ENCODE measurements at places on chromosomes 2 and 18.

GRCh38 chr2:36404754-36405153, 49.2 kb downstream of the CRIM1 start:
- H3K4me1 ChIP-seq: no peaks in the 10 kb centered on the region
- H3K36me3 ChIP-seq: no peaks in the 10 kb centered on the region
- no peak overlapping the region for H3K27ac ChIP-seq
- no peak overlapping the region for H3K4me3 ChIP-seq
- DNase-seq: no peak

GRCh38 chr2:175330195-175330594, 148.7 kb upstream of the ATP5MC3 start:
- H3K36me3 ChIP-seq: peaks cover under 1% of the 10 kb centered on the region
- H3K27me3 ChIP-seq: no peaks in the 10 kb centered on the region
- H3K4me1 ChIP-seq: no peaks in the 10 kb centered on the region
- no peak overlapping the region for H3K27ac ChIP-seq
- no peak overlapping the region for H3K4me3 ChIP-seq

DNA sequence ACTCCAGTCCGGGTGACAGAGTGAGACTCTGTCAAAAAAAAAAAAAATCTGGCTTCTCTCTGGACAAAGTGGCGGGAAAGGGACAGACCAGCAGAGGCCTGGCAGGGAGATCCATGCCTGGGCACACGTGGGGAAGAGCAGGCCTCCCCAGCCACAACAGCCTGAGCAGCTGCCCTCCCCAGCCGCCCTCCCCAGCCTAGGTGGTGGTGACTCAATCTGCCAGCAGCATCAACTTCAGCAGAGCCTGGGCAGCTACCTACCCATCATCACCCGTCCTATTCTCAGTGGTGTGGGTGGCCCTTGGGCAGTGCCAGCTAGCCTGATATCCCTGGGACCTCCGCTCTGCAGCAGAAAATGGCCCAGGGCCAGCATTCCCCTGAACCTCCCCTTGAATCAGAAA, 612.4 kb downstream of the FBXO15 start:
- no peaks in the 10 kb centered on the region for H3K4me1 ChIP-seq
- H3K27me3 ChIP-seq: no peaks in the 10 kb centered on the region
- DNase-seq: no peak
- no peak overlapping the region for H3K27ac ChIP-seq
- H3K36me3 ChIP-seq: no peaks in the 10 kb centered on the region

- no peak for DNase-seq
- no peaks in the 10 kb centered on the region for H3K4me1 ChIP-seq
- no peaks in the 10 kb centered on the region for H3K36me3 ChIP-seq
- H3K4me3 ChIP-seq: no peak overlapping the region
- H3K27ac ChIP-seq: no peak overlapping the region
Measured at GRCh38 chr2:1791685-1792435, 47.5 kb upstream of the PXDN start.

DNA sequence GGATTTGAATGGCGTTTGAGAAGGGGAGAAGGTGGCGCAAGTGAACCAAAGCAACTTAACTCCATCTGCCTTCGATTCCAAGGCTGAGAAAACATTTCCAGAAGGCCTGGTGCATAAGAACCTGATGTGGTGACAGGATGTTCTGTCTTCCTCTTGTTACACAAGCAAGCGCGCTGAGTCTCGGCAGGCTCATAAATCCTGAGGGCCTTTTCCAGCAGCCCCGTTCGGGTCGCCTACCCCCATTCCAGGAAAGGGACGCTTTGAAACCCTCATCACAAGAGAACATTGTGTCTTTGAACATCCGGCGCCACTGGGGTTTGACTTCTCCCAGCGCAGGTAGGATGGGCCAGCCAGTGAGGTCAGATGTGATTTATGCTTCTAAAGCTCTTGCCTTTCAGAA, 403.5 kb downstream of the SETBP1 start:
- H3K27me3 ChIP-seq: peaks cover 3% of the 10 kb centered on the region
- H3K27ac ChIP-seq: no peak overlapping the region
- no peaks in the 10 kb centered on the region for H3K36me3 ChIP-seq

DNA sequence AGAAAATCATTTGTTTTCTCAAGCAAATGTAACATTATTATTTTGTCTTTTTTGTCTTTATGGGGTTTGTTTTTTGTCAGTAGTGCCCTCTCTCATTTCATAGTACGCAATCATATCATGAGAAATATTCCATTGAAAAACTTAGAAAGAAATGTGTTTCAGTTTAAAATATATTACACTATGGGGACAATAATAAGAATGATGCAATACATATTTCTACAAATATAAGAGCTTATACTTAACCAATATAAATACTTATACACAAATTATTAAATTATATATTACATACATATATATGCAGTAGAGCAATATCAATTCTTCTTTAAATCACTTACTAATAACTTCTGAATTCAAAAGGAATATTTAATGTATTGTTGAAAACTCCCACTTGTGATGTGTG, 13.7 kb downstream of the LRRTM4 start:
- no peak for DNase-seq
- no peak overlapping the region for H3K27ac ChIP-seq
- H3K4me1 ChIP-seq: no peaks in the 10 kb centered on the region
- H3K27me3 ChIP-seq: no peaks in the 10 kb centered on the region

- H3K4me1 ChIP-seq: no peaks in the 10 kb centered on the region
- H3K36me3 ChIP-seq: no peaks in the 10 kb centered on the region
- H3K4me3 ChIP-seq: no peak overlapping the region
- DNase-seq: no peak
- H3K27ac ChIP-seq: no peak overlapping the region
Measured at GRCh38 chr2:122627388-122627787, 871.9 kb downstream of the TSN start.

GRCh38 chr2:98730707-98731040, 258 bp downstream of the MGAT4A start:
- peak overlapping the region; percentile 81 for H3K4me3 ChIP-seq
- H3K36me3 ChIP-seq: peaks cover 7% of the 10 kb centered on the region
- peaks cover 68% of the 10 kb centered on the region for H3K4me1 ChIP-seq

GRCh38 chr2:58429014-58429875, 188.1 kb upstream of the FANCL start:
- no peaks in the 10 kb centered on the region for H3K36me3 ChIP-seq
- peaks cover 4% of the 10 kb centered on the region for H3K4me1 ChIP-seq
- H3K27ac ChIP-seq: no peak overlapping the region
- peaks cover 38% of the 10 kb centered on the region for H3K27me3 ChIP-seq
- DNase-seq: no peak

GRCh38 chr2:231655488-231655887, 52.8 kb upstream of the PTMA start:
- peaks cover 1% of the 10 kb centered on the region for H3K4me1 ChIP-seq
- no peak overlapping the region for H3K27ac ChIP-seq
- H3K4me3 ChIP-seq: no peak overlapping the region
- H3K27me3 ChIP-seq: no peaks in the 10 kb centered on the region
- DNase-seq: no peak
- H3K36me3 ChIP-seq: no peaks in the 10 kb centered on the region

GRCh38 chr2:80242355-80242910, 62.1 kb downstream of the LRRTM1 start:
- H3K27me3 ChIP-seq: no peaks in the 10 kb centered on the region
- H3K27ac ChIP-seq: no peak overlapping the region
- H3K4me3 ChIP-seq: no peak overlapping the region
- H3K4me1 ChIP-seq: peaks cover 3% of the 10 kb centered on the region

DNA sequence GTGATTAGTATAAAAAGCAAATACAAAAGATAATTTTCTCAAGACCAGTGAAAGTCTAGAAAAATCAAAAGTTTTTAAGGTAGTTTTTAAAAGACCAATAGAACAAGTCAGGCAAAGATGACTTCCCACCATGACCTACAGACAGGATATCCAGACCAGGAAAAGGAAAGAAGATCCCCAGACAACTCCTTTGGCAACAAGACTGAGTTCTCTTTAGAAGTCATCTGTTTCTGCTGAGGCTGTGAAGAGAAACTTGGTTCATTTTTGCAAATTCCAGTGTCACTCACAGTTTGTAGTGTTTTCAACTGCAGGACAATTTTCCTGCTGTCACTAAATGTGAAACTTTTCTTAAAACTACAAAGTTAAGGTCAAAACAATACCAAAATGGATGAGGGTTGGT, 240.9 kb upstream of the SIX2 start:
- no peaks in the 10 kb centered on the region for H3K36me3 ChIP-seq
- no peak for DNase-seq
- no peak overlapping the region for H3K27ac ChIP-seq
- no peak overlapping the region for H3K4me3 ChIP-seq

- H3K4me1 ChIP-seq: peaks cover 55% of the 10 kb centered on the region
- peak overlapping the region; percentile 9 for H3K4me3 ChIP-seq
- H3K27ac ChIP-seq: peak overlapping the region; percentile 88
- no peaks in the 10 kb centered on the region for H3K27me3 ChIP-seq
- H3K36me3 ChIP-seq: peaks cover 40% of the 10 kb centered on the region
Measured at GRCh38 chr2:7567646-7568045, 650.4 kb downstream of the RNF144A start.

DNA sequence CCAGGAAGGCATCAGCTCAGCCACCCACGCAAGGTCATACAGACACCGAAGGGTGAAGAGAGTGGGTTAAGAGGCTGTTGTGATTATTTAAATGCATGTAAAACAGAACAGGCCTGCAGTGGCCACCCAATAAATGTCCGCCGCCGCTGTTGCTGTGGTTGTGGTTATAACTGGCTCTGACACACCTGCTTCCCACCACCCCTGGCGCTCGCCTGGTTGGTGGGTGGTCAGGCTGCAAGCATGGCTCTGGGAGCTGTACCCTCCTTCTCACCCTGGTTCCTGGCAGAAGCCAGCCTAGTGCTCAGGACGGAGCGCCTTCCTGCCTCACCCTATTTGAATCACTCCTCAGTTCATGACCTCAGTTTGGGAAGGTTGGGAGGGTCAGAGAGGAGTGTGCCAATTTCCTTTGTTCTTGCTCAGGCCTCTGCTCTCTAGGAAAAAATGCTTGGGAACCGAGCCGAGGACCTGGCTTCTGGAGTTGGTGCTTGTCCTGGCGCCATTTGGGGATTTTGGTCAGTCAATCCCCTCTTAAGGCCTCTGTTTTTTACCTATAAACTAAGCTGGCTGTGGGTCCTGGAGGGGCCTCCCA, 5.3 kb upstream of the CRYBA2 start:
- no peak overlapping the region for H3K4me3 ChIP-seq
- H3K36me3 ChIP-seq: no peaks in the 10 kb centered on the region
- peaks cover 13% of the 10 kb centered on the region for H3K4me1 ChIP-seq
- H3K27me3 ChIP-seq: peaks cover 68% of the 10 kb centered on the region
- DNase-seq: no peak

GRCh38 chr2:127893033-127893432, 7.3 kb upstream of the AMMECR1L start:
- no peak overlapping the region for H3K4me3 ChIP-seq
- no peak overlapping the region for H3K27ac ChIP-seq
- H3K4me1 ChIP-seq: peaks cover under 1% of the 10 kb centered on the region
- no peaks in the 10 kb centered on the region for H3K36me3 ChIP-seq

GRCh38 chr18:4351005-4351404, 104.1 kb downstream of the DLGAP1 start:
- no peak overlapping the region for H3K4me3 ChIP-seq
- H3K27me3 ChIP-seq: no peaks in the 10 kb centered on the region
- no peaks in the 10 kb centered on the region for H3K36me3 ChIP-seq
- H3K4me1 ChIP-seq: no peaks in the 10 kb centered on the region

DNA sequence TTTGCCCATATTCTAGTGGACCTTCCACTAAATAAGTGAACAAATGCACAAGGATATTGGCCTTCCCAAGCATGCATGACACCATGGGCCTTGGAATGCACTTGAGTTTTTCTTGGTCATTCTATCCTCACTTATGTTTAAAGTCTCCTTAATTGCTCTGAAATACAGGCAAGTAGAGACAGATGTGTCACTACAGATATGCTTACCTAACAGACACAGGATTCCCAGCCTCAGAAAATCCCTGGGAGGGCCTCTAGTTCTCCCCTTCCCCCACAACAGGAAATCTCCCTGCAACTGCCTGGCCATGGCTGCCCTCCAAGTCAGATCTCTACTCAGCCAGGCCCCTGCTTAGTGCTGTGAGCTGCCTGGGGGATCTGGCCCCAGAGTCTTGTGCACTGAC, 445.2 kb downstream of the IRS1 start:
- peaks cover 14% of the 10 kb centered on the region for H3K27me3 ChIP-seq
- no peak for DNase-seq
- H3K4me1 ChIP-seq: no peaks in the 10 kb centered on the region
- no peaks in the 10 kb centered on the region for H3K36me3 ChIP-seq
- no peak overlapping the region for H3K4me3 ChIP-seq

DNA sequence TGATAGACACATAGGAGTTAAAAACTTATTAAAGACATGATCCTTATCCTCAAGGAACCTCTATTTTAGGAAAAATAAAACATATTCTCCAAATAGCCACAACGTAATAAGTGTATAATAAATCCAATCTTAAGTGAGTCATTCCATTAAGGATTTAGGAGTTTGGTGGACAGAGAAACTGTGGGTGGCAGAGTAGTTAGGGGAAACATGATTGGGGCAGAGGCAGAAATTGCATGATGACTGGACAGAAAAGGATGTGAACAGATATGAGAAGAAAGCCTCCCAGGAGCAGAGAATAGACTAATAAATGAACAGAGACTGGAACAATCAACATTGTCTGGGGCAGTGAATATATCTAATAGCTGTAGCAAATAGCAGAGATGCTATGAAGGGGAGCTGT, 48.1 kb upstream of the SIGLEC15 start:
- no peak for DNase-seq
- no peak overlapping the region for H3K4me3 ChIP-seq
- peaks cover 25% of the 10 kb centered on the region for H3K27me3 ChIP-seq
- peaks cover 2% of the 10 kb centered on the region for H3K36me3 ChIP-seq

DNA sequence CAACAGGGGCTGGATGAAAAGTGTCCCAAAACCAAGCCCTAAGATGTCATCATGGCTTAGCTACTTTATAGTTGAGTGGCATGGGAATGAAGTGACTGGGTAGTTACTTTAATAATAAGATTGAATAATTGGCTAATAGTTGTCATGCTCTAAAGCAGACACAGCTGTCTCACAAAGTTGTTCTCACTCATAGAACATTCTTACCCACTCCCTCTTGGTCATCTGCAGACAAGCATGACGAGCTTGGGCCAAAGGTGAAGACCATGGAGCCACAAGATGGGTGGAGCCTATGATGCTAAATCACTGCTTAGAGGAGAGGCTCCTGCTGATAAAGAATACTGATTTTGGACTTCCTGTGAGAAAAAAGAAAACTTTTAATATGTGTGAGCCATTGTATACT, 62.4 kb upstream of the MMADHC start:
- H3K4me3 ChIP-seq: no peak overlapping the region
- no peak for DNase-seq
- no peaks in the 10 kb centered on the region for H3K4me1 ChIP-seq
- no peak overlapping the region for H3K27ac ChIP-seq
- peaks cover 8% of the 10 kb centered on the region for H3K27me3 ChIP-seq

- no peaks in the 10 kb centered on the region for H3K4me1 ChIP-seq
- DNase-seq: no peak
- H3K27me3 ChIP-seq: peaks cover 4% of the 10 kb centered on the region
- H3K4me3 ChIP-seq: no peak overlapping the region
- no peaks in the 10 kb centered on the region for H3K36me3 ChIP-seq
- H3K27ac ChIP-seq: no peak overlapping the region
Measured at GRCh38 chr2:233690444-233690843, 2.2 kb upstream of the UGT1A6 start.

GRCh38 chr2:25112113-25112512, 56.3 kb downstream of the POMC start:
- DNase-seq: no peak
- no peaks in the 10 kb centered on the region for H3K36me3 ChIP-seq
- H3K27me3 ChIP-seq: peaks cover 3% of the 10 kb centered on the region
- no peak overlapping the region for H3K4me3 ChIP-seq
- peaks cover 4% of the 10 kb centered on the region for H3K4me1 ChIP-seq

GRCh38 chr2:169891593-169892298, 64.5 kb downstream of the UBR3 start:
- no peaks in the 10 kb centered on the region for H3K4me1 ChIP-seq
- peaks cover 8% of the 10 kb centered on the region for H3K36me3 ChIP-seq
- H3K4me3 ChIP-seq: no peak overlapping the region
- H3K27ac ChIP-seq: no peak overlapping the region
- no peaks in the 10 kb centered on the region for H3K27me3 ChIP-seq
- DNase-seq: no peak

Measured in activated CD4-positive, alpha-beta T cell treated with anti-CD3 and anti-CD28 coated beads for 36 hours (primary cell).